Smooth muscle cell of bladder (primary cell): ENCODE measurements at places on chromosomes 6 and 20. TPM values are rescaled to one million over a fixed set of nuclear protein-coding genes. Genes with fewer than 3 reads are reported as not detected.

IL22RA2 gene
- not detected in 2 replicates for total RNA-seq

PREX1 gene
- total RNA-seq, result 8.1 and 13.1 TPM in 2 replicates

PRKN gene
- 1.1 and 2.0 TPM in 2 replicates for total RNA-seq

FLRT3 gene
- total RNA-seq, result 8.7 and 32.9 TPM in 2 replicates

KCNK16 gene
- total RNA-seq, result not detected in 2 replicates

SLC24A3 gene
- total RNA-seq, result 1.6 and 2.4 TPM in 2 replicates

CST5 gene
- not detected in 2 replicates for total RNA-seq
